Fibroblast of upper back skin (primary cell): ENCODE measurements at places on chromosomes 1 and 21.

DNA sequence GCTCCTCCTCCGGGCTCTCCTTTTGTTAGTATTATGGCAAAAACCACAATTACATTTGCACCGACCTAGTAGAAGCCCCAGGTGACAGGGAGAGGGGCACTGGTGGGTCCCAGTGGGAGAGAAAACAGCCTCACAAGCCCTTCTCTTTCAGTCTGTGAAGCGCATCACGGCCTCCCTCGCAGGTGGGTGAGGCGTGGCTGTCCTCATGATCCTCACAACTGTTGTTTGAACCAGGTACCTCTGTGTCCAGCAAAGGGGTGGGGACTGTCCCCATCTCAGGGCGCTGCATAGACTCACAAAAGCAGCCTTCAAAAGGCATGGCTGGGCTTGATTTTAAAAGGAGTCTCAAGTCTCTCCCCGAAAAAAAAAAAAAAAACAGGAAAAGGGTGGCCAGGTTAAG, 7.9 kb upstream of the C2CD2 start:
- no peak for DNase-seq

DNA sequence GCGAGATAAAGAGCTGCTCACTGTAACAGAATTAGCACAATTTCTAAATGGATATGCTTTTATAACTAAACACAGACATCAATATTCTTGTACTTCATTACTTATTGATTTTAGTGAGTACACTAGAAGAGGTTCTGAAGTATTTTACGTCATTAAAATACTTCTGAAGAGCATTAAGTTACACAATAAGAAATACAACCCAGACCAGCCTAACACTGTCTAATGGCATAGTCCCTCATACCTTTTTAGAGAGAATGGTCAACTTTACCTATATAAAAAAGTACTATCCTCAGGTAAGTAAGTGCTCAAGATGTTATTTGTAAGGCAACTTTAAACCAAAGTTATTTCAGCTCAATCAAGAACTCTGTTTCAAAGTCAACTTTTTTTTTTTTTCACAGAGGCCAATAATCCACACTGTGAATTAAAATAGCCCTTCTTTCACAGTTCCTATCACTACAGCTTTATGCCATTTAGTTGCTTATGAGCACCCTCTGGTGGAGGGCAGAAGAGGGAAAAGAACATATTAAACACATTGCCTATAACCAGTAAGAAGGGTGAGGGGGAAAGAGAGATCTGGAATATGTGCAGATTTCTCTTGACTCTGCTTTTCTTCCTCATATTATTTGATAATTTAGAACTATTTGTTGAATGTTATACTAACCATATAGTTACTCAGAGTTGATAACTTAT, 182.1 kb upstream of the DMRTA2 start:
- peak; percentile 39 for DNase-seq

- DNase-seq, result no peak
Measured at GRCh38 chr1:221635305-221635704, 106.6 kb downstream of the DUSP10 start.

- no peak for DNase-seq
Measured at GRCh38 chr1:61284248-61284854, 202.0 kb downstream of the NFIA start.
